ENCODE measurements at places on chromosomes 7 and 10.
A peak's percentile ranks its signal among the peaks of the same experiment; 100 is the strongest.

GRCh38 chr7:51129527-51130472, 186.8 kb downstream of the COBL start:
- no peak for DNase-seq

GRCh38 chr10:71259815-71260501, 47.6 kb downstream of the UNC5B start:
- DNase-seq = no peak

- DNase-seq = no peak
Observed at GRCh38 chr7:45500257-45500656, 73.9 kb upstream of the ADCY1 start.

GRCh38 chr10:88395677-88396076, 187.4 kb downstream of the RNLS start:
- DNase-seq = no peak

DNA sequence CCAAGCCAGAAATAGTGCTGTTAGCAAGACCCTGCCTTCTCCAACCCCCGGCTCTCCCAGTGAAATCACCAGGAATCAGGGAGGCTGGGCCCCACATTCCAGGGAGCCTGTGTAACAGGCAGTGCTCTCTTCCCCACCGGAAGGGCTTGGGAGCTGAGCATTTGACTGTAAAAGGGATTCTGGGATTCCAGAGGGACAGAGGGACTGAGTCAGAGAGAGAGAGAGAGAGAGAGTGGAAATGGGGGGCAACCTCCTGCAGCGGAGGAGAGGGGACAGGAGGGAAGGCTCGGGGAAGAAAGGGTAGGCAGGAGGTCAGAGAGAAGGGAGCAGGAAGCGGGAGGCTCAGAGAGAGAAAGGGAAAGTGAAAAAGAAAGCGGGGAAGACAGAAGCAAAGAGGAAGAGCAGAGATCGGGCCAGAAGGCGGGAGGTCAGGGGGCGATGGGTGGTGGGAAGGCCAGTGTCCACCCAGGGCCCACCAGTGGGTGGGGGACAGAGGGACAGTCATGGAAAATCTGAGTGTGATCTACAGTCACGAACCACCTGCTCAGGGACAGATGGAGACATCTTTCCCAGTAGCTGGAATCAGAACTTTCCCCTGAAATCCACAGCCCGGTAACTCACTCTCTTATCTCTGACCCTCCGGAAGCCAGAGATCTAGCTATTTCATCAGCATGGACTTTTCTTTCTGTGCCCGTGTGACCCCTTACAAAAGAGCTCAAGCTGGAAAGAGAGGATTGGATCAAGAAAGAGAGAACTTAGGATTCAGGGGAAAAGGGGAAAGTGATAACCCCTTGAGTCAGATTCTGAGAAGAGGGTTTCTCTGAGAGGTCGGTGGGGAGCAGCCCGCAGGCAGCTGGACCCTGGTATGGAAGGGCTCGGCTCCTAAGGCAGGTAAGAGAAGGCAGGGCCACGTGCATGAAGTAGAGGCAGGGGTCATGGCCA, 4.6 kb upstream of the SERPINE1 start:
- peak; percentile 99 for DNase-seq

- no peak for DNase-seq
Observed at GRCh38 chr10:117677239-117677638, 134.7 kb downstream of the EMX2 start.

All from fibroblast of skin of abdomen (primary cell).